ENCODE measurements at places on chromosomes 16 and 17. TPM values are rescaled to one million over a fixed set of nuclear protein-coding genes. Genes with fewer than 3 reads are reported as not detected.

GRCh38 chr17:77107506-77108433 is 33.0 kb upstream of the SEC14L1 start:
- no peak for DNase-seq

DNA sequence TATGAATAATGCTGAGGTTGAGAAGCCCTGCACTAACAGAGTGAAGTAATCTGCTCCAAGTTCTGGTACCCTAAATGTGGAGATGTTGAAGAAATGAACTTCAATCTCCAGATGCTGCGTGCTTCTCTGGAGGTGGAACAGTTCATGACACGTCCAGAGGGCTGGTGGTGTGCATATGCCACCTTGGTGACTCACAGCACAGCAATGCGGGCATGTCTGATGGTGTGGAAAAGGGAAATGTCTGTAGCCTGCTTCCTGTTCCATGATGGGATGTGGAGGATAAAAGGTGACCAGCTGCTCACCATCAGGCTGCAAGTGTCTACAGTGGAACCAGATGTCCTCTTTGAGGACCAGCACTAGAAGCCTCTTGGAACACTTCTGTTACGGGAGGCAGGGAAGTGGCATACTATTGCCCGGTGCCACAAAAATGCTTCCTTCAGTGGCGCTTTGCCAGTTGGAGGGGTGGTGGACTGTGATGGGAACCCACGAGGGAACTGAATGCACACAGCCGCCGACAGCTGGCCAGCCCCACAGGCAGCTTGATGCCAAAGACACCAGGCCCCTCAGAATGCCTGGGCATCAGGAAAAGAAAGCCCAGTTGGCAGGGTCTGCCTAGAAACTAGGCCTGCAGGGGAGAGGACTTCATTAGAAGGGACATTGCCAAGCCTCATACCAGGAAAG is 19.9 kb downstream of the SNX11 start:
- no peak for DNase-seq

- no peak for DNase-seq
Observed at GRCh38 chr17:66684261-66684660, 150.7 kb upstream of the CACNG5 start.

DNA sequence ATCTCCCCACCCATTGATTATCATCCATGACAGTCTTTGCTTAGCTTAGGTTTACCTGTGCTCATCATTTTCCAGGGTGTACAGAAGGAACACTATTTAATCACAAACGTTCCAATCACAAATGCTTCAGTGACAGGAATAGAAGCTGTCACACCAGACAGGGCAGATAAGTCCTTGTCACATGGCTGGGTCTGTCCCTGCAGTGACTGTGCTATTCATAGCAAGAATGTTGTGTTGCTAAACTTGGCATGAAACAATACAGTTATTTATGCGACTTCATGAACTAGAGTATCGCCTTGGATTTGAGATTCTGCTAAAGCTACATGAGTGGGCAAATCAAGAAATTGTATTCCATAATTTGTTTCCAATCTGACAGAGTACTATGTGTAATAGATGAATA is 108.4 kb downstream of the CDH13 start:
- DNase-seq, result peak; percentile 4

DNA sequence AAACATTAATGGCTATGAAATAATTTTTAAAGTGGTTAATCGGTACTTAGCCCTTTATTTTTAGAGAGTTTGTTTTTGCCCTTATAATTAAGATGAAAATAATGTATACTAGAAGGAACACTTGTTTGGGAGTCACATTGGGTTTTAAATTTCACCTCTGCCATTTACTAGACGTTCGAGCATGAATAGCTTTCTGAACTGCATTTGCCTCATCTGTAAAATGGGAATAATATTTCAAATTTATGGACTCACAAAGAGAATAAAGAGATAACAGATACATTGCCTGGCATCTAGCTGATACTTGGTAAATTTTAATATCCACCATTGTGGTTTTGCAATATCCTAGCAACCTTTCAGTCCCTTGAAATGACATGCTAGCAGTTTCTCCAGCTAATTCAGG is 36.6 kb downstream of the TNRC6A start:
- DNase-seq, result no peak

CPHXL2 gene
- not detected for polyA plus RNA-seq

TP53TG3C gene
- polyA plus RNA-seq, result not detected

TRIM16 gene
- polyA plus RNA-seq, result 54.6 TPM

DNA sequence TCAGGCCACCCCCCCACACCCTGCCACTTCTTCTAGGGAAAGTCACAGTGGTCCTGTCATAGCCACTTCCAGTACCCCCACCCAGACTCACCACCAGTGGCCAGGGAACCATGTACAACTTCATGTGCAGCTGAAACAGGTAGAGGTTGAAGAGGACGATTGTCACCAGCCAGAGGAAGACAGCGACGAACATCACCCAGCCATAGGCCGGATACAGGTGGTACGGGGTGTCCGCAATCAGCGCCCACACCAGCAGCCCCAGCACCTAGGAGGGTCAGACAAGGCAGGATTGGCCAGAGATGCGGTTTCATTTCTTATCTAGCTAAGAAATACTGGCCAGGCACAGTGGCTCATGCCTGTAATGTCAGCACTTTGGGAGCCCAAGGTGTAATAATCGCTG is 16.7 kb downstream of the ARL2BP start:
- DNase-seq, result no peak

- DNase-seq, result no peak
Observed at GRCh38 chr16:1427473-1428461, 3.1 kb upstream of the PERCC1 start.

ZNF423 gene
- 24.0 TPM for polyA plus RNA-seq

- DNase-seq, result no peak
Observed at GRCh38 chr17:8794636-8795035, 4.5 kb downstream of the MFSD6L start.

DNA sequence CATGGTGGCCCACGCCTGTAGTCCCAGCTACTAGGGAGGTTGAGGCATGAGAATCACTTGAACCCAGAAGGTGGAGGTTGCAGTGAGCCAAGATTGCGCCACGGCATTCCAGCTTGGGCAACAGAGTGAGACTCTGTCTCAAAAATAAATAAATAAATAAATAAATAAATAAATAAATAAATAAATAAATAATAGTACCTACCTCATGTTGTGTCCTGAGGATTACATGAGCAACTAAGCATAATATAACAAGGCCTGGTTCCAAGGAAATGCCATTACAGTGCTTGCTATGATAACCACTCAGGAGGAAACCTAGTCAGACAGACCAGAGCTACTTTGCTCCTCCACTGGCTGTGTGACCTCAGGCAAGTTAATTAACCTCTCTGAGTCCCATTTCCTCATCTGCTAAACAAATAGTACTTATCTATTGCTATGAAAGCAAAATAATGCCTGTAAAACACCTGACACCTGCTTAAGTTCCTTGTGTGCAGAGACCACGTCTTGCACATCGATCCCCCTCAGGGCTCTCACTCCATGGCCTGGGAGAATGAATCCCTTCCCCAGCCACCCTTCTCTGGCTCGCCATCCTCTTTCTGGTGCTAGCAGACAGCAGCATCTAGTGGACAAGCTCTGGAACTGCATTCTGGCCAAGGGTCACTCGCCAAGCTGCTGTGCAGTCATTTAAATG is 7.5 kb downstream of the EPOP start:
- DNase-seq, result peak; percentile 68

GRCh38 chr16:75486014-75486675 is 9.1 kb downstream of the CHST6 start:
- DNase-seq, result no peak

DNA sequence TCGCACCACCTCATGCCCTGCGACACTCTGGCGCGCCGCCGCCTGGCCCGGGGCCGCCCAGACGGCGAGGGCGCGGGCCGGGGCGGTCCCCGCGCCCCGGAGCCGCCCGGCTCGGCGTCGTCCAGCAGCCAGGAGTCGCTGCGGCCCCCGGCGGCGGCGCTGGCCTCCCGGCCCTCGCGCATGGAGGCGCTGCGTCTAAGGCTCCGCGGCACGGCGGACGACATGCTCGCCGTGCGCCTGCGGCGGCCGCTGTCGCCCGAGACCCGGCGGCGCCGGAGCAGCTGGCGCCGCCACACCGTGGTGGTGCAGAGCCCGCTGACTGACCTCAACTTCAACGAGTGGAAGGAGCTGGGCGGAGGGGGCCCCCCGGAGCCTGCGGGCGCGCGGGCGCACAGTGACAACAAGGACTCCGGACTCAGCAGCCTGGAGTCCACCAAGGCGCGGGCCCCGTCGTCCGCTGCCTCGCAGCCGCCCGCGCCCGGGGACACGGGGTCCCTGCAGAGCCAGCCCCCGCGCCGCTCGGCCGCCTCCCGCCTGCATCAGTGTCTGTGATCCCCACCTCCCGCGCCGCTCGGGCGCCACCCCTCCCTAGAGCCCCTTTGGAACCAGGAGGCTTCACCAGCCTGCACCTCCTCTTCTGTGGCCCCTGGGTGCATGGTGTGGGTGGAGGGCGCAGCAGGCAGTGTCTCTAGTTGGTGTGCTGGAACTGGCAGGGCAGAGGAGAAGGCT is 82.3 kb downstream of the ARHGAP23 start:
- no peak for DNase-seq

DNA sequence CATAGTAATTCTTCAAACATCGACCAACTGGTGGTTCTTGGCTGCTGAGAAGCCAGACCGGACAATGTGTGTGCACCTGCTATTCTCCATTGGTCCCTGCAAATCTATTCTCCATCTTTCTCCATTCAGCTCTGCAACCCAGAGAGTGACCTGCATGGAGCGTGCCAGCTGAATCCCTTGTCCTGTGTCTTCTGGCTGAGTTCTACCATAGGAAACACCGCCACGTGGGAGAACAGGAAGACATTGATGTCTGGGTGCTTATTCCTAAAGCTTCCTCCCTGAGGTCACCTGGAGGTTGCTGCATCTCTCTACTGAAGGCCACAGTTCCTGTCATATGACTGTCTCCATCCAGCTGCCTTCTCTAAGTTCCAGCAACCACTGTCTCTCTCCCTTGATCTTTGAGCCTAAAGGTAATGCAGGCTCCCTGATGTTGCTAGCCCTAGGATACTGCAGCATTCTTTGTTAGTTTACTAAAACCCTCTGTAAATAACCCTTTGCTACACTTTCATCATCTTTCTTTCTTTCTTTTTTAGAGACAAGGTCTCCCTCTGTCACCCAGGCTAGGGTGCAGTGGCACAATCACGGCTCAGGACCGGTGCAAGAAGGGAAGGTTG is 10.6 kb upstream of the SMG1 start:
- DNase-seq, result no peak

Data from muscle of arm (tissue), 14 donors.